ENCODE measurements at places on chromosomes 2 and 18.

- DNase-seq: peak; percentile 5
These were observed 32.1 kb upstream of the DYNAP start for GRCh38 chr18:54558609-54559585.

GRCh38 chr2:67283641-67284040 lies 113.5 kb upstream of the ETAA1 start:
- no peak for DNase-seq

- no peak for DNase-seq
These were observed 41.4 kb downstream of the FAM178B start for GRCh38 chr2:96945014-96945413.

DNA sequence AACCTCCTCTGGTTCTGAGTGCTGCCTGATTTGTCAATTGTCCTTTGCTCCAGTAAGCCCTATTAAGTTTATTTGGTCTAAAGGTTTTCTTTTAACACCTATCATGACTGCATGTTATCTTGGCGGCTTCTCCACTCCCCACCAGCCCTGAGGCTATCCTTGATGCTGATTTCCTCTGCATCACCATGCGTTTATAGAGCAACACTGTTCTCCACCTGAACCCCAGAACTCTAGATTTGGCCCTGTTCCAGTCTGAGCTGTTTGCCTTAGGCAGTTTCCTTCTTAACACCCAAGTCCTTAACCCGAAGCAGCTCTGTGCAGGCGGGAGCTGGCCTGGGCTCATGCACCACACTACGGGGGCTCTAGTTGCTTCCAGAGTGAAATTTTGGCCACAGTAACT lies 98.2 kb upstream of the NPAS2 start:
- DNase-seq: no peak

DNA sequence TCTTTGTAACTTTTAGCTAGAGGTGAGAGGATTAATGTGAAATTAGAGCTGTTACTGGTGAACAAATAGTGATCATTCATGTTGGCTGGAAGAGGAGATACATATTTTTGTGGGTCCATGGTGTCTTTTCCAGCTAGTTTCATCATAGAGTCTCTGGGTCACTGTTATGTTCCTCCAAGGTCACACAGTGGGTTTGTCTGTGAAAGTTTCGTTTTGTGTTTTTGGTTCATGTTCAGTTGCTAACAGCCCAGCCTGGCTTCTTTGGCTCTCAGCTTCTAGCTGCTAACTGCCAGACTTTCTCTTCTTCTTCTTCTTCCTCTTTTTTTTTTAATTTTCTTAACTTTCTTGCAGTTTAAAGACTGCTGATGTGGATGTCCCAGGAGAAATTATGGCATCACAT lies 480.0 kb upstream of the SYT4 start:
- no peak for DNase-seq

DNA sequence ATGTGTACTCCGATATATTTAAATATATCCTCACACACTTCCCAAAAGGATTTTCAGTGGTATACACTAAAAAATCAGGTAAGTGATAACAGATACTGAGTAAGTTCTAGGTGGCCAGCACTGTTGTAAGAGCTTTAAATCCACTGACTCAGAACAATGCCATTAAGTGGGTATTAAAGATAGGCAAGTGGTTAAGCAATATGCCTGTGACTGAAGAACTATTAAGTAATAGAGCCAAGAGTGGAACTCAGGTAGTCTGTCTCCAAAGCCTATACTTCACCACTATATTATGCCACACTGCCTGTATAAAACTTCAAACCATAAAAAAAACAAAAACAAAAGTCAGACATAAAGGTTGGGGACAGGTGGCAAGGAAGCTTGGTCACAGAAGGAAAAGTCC lies 37.2 kb downstream of the THUMPD2 start:
- no peak for DNase-seq

GRCh38 chr2:130319536-130319935 lies 23.2 kb upstream of the IMP4 start:
- no peak for DNase-seq

DNA sequence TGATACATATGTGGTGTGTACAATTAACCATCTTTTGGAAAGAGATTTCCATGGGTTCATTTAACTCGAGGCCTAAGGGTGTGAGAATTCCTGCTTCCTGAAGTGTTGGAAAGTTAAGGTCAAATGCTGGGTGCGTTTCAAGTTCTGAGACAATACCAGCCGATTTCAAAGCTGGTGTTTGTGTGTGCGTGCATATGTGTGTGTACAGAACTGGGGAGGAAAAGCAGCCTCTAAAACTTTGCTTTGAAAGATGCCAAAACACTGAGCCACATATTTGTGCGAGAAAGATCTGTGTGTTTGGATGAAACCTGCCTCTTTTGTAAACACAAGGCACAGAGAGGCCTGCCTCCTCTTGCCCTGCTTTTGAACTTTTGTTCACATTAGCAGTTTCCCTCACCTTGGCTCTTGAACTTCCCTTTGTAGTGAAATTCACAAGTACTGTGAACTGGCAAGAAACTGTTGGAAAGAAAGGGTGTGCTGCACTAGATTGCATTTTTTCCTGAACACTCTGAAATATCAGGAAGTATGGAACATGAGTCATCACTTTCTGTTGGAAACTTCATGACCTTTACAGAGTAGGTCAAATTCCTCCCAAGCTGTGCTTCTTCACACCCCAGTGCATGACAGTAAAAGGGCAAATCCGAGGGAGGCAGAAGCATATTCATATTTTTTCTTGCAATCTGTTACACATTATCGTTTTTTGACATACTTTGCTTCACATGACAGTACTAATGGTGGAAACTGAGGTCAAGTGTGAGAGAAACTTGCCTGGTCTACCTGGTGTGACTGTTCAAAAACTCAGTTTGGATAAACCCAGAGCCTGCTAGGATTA lies 20.0 kb upstream of the CAVIN2 start:
- DNase-seq: peak; percentile 95

- DNase-seq: no peak
These were observed 153.0 kb upstream of the ID2 start for GRCh38 chr2:8528863-8529262.

- no peak for DNase-seq
These were observed 30.0 kb downstream of the ADCYAP1 start for GRCh38 chr18:934518-935133.

GRCh38 chr2:222613715-222614331 lies 42.1 kb downstream of the FARSB start:
- DNase-seq: peak; percentile 48

DNA sequence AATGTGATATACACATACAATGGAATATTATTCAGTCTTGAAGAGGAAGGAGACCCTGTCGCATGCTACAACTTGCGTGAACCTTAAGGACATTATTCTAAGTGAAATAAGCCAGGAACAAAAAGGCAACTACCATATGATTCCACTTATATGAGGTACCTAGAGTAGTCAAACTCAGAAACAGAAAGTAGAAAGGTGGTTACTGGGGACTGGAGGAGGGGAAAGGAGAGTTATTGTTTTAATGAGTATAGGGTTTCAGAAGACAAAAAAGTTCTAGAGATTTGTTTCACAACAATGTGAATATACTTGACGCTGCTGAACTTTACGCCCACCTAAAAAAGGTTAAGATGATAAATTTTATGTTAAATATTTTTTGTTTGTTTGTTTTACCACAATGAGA lies 47.0 kb downstream of the CXCR4 start:
- DNase-seq: no peak

DNA sequence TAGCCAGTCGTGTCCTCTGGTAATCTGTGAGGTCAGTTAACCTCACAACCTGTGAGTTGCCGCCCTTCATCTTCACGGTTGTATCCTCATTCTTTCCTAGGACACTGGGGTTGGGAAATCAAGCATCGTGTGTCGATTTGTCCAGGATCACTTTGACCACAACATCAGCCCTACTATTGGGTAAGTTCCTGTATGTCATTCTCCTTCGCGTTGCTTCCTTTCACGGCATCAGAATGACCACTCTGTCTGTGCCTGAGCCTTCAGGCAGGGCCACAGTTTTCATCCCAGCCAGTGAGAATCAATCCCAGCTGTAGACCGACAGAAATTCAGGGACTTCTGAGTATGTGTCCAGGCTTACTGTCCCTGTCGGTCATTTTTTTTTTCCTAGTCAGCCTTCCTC lies 67.1 kb downstream of the RAB31 start:
- DNase-seq: peak; percentile 5

- DNase-seq: no peak
These were observed 3.1 kb downstream of the WIPF1 start for GRCh38 chr2:174594456-174594855.

DNA sequence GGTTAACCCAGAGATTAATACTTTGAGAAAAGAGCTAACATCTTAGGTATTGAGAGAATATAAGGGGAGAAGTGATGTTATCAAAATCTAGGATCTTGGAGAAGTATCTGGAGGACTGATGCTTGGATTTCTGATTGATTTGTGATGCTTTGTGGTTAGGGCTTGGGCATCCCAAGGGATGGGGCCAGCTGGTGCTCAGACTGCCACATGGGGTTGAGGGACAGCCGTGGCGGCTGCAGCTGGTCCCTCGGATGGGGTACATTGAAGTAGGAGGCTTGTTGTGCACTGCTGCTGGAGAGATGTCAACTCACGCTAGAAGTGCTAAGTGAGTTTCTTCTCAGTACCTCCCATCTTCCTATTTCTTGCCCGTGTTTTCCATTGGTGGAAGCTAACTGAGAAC lies 22.4 kb downstream of the HRH4 start:
- DNase-seq: no peak

DNA sequence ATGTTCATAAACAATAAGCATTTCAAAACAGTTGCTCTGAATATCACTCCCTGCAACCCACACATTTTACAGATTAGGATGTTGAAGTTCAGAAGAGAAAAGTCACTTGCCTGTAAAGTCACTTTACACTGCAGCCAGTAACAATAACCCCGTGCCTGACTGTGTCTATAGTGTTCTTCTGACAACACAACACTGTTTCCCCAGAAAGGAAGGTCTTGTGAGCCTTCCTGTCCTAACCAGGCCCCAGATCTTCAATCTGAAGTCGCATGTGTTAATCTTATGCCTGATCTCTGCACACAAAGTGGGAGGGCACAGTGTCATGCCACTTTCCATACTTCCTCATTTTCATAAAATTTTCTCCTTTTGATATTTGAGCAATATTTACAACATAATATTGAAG lies 120.2 kb downstream of the FEZ2 start:
- DNase-seq: peak; percentile 42

- no peak for DNase-seq
These were observed 551.4 kb upstream of the SLC39A10 start for GRCh38 chr2:195105581-195105980.

DNA sequence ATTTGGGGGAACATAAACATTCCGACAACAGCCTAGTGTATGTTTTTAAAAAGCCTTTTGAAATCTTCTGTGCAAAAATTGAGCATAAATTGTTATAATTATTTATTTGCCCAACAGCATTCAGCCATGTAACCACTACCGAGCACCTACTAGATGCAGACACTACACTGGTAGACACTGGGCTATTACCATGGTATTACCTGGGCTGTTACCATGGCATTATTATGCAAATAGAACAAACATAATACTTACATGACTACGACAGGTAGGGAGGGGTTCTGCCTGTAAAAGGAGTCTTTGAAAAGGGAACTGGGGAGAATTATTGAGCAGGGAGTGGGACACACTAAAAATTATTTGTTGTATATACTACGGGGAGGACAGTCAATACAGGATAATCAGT lies 116.4 kb downstream of the MREG start:
- DNase-seq: no peak

GRCh38 chr2:32752205-32752604 lies 124.4 kb downstream of the TTC27 start:
- peak; percentile 43 for DNase-seq

DNA sequence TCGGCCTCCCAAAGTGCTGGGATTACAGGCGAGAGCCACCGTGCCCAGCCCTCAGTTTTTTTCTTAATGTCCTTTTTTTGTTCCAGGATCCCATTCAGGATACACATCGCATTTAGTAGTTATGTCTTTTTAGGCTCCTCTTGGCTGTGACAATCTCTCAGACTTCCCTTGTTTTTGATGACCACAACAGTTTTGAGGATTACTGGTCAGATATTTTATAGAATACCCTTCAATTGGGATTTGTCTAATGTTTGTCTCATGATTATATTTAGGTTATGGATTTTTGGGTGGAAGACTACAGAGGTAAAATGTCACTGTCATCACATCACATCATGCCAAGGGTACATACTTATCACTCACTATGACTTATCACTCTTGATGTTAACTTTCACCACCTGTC lies 46.7 kb downstream of the SCN3A start:
- no peak for DNase-seq

DNA sequence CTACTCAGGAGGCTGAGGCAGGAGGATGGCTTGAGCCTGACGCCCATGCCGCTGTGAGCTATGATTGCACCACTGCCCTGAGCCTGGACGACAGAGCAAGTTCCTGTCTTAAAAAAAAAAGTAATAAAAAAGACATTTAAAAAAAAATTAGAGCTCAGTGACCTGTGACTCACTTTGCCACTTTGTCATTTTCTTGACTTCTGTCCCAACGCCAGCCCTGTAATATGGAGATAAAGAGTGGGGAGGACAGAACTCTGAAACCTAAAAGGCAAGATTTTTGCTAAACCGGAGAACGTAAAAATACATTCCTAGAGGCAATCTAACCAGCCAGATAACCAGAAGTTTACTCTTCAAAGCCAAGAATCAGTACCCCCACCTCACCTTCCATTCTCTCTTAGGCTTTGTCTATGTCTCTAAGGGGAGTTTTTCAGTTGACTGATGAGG lies 49.0 kb downstream of the PRKRA start:
- DNase-seq: no peak

DNA sequence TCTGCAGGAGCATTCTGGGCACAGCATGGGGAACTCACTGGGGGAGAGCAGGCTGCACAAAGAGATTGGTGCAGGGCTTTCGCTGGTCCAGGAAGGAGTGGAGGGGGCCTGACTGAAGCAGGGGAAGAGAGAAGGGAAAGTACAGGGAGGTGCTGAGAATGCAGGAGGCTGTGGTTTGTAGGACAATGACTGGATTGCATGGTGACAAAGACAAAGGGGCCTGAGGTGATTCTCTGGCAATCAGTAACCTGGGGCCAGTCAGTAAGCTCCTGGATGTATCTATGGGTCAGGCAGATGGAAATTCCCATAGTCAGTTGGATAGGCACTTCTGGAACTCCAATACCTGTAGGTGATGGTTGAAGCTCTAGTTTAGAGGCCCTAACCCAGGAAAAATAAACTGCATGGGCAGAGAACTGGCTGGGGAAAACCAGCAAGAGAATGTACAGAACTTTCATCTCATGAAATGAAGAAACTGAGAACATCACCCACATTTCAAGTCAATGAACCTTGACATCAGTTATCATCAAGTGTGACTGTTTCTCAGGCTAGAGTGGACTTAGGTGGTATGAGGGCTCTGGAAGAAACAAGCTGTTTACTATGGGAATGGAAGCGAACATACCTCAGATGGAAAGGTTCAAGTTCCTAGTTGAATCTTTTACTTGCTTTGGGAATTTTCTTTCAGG lies 193.2 kb downstream of the TPGS2 start:
- no peak for DNase-seq

GRCh38 chr18:11728249-11728648 lies 39.2 kb downstream of the GNAL start:
- DNase-seq: peak; percentile 7

- DNase-seq: no peak
These were observed 253.1 kb downstream of the TDRD15 start for GRCh38 chr2:21376864-21377263.

DNA sequence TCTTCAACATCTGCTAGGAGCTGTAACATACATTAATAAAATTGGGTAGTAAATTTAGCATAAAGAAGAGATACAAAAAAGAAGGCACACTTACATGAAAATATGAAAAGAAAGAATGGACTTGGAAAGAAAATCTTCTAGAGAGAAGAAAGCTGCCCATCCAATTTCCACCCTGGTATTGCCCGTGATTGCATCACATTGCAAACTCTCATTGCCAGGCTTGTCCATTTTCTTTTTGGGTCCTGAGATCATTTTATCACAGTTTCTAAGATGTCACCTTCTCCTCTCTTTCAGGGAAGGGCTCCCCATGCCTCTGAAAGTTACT lies 321.5 kb downstream of the RND3 start:
- no peak for DNase-seq

All from EL (cell line).